ENCODE measurements at places on chromosomes 6 and 20.

DNA sequence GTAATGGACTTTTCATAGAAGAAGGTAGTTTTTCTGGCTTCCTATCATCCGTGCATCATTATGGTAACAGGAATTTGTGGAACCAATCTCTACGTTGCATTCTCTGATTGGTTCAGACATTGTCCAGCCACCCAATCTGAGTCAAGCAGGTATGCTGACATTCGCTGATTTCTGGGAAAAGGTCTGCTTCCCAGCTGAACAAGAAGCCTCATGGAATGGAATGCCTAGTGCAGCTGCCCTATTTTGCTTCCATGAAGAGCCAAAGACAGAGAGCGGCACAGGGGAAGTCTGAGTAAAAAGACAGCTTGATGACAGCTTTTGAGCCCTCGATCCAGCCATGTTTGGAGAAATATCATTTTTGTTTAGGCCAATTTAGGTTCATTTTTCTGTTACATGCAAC is 38.5 kb upstream of the TXLNB start:
- DNase-seq, result no peak

GRCh38 chr20:53389516-53390300 is 203.9 kb downstream of the ZNF217 start:
- no peak for DNase-seq

DNA sequence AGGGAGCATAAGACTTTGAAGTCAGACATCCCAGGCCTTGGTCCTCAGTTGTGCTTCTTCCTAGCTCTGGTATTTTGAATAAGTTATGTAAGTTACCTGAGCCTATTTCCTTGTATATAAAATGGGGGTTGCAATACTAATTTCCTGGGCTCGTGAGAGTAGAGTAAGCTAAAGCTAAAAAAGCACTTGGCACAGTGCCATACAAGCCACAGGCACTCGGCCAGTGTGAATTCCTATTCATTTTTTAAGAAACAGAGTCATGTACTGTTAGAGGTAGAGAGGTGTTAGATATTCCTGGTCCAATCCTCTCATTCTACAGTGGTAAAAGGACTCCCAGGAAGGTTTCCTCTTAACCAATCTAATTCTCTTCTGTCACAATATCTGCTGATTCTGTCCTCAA is 79.6 kb upstream of the EPB41L1 start:
- DNase-seq, result no peak

- DNase-seq, result no peak
These were observed 150.1 kb downstream of the GMPR start for GRCh38 chr6:16388488-16388887.

GRCh38 chr6:35905841-35906498 is 14.9 kb downstream of the SRPK1 start:
- DNase-seq, result no peak

GRCh38 chr6:106617857-106618256 is 11.4 kb downstream of the RTN4IP1 start:
- no peak for DNase-seq

DNA sequence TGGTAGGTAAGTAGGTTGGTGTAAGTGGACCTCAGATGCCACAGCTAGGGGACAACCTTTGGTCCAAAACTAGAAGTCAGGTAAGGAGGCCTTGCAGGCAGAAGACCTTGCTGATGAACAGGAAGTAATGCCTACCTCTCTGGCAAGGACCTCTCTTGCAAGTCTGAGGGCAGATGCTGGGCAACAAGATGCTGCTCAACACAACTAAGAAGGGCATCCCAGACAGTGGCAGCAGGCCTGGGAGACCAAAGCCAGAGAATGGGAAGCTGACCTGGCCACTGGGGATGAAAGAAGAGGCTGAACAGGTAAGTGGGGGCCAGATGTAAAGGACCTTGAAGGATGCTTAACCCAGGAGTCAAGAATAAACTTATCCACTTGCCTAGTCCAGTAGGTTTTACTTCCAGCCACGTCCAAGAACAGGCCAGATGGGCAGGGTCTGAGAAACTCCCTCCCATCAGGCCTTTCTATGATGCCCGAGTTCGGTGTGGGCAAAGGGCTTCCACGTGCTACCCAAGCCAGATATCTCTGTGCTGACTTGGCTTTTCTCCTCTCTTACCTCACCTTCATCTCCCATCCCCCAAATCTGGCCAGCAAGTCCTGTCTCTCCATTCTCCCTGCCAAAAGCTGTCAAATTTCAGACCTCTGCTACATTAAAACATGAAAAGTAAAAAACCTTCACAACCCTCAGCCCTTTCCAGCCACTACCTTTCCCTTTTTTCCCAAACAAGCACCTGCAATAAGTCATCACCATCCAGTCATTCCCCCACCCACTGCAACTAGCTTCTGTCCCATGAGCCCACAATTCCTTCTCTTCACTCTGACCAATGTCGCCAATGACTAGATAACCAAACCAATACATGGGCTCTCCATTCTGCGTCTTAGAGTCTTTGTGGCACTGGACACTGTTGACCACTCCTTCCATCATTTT is 11.5 kb upstream of the PLCG1 start:
- DNase-seq, result no peak

- no peak for DNase-seq
These were observed 690.6 kb downstream of the EPM2A start for GRCh38 chr6:145044641-145045246.

DNA sequence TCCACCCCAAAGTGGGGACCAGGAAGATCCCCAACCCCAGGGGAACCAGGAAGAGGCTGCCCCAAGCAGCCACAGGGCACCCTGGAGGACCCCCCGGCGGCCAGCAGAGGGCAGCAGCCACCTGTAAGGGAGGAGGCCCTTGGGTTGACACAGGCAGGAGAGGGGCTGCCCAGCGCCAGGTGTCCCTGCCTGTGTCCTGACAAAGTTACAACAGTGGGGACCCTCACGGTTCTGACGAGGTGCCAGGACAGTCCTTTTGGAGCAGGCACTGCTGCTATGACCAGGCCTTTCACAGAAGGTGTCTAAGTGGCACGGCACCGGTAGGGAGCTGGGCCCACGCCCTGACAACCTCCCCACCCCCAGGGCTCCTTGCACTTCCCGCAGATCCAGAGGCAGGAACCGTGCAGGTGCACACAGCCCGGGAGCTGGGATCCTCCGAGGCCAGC is 176.7 kb downstream of the BMP7 start:
- no peak for DNase-seq

- no peak for DNase-seq
These were observed 265.6 kb upstream of the JAG1 start for GRCh38 chr20:10939331-10939941.

DNA sequence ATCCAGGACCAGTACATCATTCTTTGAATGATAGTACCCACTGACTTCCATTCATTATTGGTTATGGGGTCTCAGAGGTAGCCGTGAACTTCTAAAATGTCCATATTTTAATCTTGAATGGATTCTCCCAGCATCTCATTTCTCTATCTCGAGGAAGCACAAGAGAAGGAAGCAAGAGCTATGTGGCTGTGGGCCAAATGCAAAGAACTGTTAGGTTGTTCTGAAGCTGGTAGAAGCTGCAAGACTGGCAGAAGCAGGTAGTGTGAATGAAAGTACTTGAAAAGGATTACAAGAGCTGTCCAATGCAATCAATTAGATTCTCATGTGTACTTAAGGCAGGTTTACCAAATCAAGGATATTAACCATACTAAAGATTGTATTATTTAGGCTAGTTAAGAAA is 1131.8 kb downstream of the GRIK2 start:
- DNase-seq, result peak; percentile 9

- DNase-seq, result no peak
These were observed 88.3 kb downstream of the ANKRD60 start for GRCh38 chr20:58139849-58140786.

GRCh38 chr20:37523012-37523391 is 2.0 kb downstream of the NNAT start:
- DNase-seq, result no peak

- DNase-seq, result no peak
These were observed 131.0 kb upstream of the BMP2 start for GRCh38 chr20:6636209-6637159.

DNA sequence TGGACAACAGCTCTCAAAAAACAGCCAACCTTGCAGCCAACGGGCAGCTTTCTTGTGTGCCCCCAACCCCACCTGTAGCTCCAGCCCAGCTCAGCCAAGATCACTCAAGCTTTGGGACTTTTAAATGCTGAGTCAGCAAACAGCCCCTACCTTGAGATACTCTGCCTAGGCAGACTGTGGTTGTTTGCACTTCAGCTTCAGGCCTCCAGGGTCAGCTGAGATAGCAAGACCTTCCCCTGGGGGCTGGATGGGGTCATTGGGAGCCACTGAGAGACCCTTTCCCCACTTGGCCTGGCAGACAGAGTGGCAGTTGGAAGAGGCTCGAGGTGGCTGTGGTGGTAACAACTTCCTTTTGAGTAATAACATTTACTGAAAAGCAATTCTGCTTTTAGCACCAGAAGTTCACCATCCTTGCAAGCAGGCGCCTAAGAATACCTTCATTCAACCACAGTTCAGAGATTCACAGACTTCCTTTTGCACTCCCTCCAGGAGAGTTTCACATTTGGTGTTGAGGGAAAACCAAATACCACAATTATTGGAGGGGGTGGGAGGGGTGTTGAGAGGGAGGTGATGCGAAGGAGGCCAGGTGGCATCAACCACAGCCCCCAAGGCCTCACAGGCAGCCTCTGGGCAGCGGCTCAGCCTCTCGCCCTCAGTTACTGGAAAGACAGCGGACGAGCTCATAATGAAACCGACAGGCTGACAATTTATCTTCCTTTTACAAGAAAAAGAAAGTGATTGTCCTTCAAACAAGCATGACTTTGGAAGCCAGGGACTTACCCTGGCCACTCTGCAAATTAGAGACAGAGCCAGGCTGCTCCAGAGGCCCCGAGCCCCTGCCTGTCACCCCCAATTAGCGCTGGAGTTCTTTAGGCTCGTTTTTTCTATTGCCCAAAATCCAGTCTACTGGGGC is 148.1 kb downstream of the CEBPB start:
- no peak for DNase-seq

DNA sequence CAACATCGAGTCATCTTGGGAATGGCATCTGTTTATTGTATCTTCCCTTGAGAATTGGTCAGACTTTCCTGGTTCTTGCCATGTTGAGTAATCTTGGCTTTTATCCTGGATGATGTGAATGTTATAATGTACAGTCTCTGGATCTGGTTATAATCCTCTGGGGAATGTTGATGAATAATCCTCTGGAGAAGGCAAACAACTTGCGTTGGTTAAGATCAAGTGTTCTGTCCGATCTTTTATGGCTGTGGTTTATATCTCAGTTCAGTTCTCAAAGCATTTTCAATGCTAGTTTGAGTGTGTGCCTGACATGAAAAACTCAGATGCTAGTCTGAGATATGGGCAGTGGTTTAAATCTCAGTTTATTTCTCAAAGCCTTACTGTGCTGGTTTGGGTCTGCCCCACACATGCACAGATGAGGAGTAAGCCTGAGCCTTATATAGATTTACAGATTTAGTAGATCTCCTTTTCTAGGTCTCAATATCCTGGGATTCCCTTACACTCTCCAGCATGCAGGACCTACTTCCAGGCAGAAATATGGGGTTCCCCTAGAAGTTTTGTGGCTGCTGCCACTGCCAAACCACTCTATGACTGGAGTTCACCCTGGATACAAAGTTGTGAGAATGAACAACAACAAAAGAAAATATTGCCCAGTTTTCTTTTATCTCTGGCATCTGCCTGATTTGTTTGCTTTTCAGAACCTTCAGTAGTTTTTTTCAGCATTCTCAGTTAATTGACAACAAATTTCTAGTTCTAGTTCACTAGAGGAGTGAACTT is 191.8 kb upstream of the MAN1A1 start:
- no peak for DNase-seq

DNA sequence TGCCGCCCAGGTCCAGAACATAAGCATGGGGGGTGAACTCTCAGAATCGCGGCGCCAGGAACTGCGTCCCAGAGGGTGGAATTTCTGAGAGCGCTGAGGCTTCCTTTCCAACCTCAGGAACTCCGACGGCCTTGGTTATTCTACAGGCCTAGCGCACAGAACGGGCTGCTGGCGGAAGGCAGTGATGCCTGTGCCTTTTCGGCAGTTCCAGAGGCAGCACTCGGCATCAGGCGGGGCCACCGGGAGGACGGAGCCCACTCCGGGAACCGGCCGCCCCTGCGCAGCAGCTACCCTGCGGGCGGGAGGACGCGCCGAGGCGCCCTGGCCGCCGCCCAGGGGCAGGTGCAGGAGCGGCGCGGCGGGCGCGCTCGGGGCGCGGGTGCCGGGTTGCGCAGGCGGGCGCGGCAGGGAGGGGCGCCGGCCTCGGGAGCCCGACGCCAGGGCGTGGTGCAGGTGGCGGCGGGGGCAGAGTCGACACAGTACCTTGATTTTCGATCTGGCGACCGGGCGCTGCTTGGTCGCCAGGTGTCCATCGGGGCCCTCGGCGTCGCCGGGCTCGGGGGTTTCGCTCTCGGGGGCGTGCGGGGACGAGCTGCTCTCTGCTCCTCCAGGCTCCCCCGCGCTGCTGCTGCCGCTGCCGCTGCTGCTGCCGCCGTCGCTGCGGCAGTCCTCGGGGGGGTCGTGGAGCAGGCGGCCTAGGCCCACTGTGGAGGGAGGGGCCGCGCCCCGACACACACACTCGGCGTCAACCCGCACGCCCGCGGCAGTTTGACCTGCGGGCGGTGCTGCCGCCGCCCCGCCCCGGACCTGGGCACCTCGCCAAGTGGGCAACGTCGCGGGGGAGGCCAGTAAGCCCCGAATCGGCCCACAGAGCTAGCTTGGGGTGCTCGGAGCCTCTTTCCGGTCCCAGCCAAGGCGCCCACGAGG is 1.3 kb downstream of the OVOL2 start:
- no peak for DNase-seq
